Stimulated activated CD4-positive, alpha-beta T cell treated with anti-CD3 and anti-CD28 coated beads, Interleukin-15, amount 100 ng/mL, for 24 hours (primary cell): ENCODE measurements at places on chromosomes 2 and 18.
A peak's percentile ranks its signal among the peaks of the same experiment; 100 is the strongest.

GRCh38 chr2:174606336-174606735 lies 8.7 kb upstream of the WIPF1 start:
- peak; percentile 61 for DNase-seq

- DNase-seq = no peak
Measured at GRCh38 chr18:75053028-75053629, 155.8 kb downstream of the PTGR3 start.

DNA sequence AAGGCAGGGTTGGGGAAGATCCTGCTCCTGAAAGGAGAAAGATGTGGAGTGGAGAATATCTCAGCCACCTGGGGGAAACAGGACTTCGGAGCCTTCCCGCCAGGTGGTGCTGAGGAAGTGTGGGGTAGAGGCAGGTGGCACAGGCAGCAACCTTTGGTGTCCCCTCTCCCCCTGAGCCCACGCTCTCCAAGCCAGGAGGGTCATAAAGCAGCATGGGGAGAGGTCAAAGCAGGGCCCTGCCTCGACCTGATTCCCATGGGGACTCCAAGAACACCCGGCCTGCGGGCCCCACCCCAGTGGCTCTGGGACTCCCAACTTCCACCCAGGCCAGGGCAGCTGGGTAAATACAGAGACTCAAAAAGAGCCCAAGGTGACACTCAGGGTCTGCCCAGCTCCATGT lies 54.3 kb upstream of the SLC66A3 start:
- DNase-seq = no peak

GRCh38 chr18:58649966-58650816 lies 21.1 kb upstream of the MALT1 start:
- DNase-seq = peak; percentile 38

DNA sequence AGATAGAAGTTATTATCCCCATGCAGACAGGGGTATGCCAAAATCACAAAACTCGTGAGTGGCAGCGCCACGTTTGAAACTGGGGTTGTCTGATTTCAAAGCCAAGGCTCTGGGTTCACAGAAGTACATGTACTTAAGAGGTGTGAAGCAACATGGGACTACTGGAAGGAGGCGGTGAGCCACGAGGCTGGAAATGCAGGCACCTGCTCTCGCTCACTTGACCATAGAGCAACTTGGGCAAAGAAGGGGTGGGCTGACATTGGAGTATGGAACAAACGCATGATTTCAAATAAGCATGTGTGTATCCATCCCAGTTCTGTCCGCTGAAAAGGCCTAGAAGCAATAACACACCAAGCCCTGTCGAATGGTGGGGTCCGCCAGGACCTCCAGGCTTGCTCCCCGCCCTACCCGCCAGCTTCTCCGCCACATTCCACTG lies 593 bp upstream of the ACTR2 start:
- DNase-seq = no peak

DNA sequence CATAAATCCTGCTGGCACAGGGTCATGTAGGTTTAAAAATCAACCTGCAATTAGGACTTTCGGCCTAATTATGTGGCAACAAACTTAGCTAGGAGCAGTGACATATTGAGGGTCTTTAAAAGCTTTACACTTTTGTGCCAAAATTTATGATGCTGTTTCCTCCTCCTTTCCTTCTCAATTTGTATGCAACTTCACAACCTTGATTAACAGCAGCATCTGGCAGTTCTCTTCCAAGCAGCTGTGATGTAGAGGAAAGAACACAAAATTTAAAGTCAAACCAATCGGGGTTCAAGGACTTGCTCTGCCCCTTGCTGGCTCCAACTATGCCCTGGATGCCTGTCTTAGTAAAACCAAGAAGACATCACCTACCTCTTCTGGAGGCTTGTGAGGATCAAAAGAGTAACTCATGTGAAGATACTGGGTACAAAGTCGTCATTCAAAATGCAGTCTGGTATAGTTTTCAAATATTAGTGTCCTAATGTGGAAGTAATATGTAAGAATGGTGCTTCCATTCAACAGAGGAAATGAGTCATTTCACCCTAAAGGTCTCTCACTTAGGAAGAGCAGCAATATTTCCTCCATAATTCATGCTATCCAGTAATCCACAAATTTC lies 94.7 kb downstream of the ANKRD44 start:
- no peak for DNase-seq

- no peak for DNase-seq
Measured at GRCh38 chr2:24597181-24597870, 106.3 kb downstream of the NCOA1 start.

GRCh38 chr2:130966775-130967490 lies 126.3 kb downstream of the FAM168B start:
- no peak for DNase-seq

DNA sequence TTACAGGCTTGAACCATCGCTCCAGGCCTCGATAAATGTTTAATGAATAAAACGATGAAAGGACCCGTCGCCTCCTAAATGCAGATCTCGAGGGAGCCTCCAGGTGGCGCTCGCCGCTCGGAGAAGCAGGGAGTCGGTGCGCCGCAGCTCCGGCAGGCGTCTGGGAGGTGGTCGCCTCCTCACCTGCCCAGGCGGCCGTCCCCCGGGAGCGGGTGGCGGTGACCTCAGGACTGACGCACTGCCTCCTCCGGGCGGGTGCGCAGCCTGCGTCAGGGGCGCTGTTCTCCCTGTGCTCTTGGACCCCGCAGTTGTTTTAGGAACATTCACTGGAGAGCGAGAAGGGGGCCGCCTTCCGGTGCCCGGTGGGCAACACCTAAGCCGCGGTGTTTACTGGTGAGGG lies 38.6 kb upstream of the POLE4 start:
- peak; percentile 79 for DNase-seq

GRCh38 chr2:133608291-133608690 lies 40.0 kb upstream of the NCKAP5 start:
- no peak for DNase-seq

DNA sequence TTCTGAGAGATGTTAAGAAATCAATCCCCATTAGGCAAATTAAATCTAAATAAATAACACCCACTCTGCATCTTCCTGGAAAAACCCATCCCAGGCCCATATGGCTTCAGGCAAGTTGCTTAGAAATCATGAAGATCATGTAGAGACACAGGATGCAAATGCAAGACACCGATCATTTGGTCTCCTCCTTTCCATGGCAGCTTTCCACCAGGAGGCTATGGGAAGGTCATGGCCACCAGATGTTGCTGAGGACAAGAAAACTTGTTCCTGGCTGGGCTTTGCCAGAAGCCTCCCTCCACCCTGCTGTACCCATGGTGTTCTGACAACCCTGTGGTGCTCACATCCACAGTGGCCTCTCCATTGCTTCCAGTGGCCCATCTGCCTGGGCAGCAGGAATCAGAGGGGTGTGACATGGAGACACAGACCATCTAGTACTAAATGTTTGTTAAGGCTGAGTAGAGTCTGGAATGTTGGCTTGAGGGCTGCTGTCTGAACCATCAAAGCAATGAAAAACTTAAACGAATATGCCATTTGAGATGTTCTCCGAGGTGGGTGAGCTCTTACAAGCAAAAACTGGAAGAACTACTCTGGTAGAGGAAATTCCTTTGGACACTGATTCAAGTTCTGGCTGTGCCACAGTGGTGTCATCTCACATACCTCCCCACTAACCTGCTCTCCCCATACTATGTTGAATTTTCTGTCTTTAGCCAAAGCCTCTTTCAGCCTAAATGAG lies 293.2 kb downstream of the TNS1 start:
- DNase-seq = no peak

GRCh38 chr2:57759131-57759530 lies 287.5 kb upstream of the VRK2 start:
- no peak for DNase-seq

DNA sequence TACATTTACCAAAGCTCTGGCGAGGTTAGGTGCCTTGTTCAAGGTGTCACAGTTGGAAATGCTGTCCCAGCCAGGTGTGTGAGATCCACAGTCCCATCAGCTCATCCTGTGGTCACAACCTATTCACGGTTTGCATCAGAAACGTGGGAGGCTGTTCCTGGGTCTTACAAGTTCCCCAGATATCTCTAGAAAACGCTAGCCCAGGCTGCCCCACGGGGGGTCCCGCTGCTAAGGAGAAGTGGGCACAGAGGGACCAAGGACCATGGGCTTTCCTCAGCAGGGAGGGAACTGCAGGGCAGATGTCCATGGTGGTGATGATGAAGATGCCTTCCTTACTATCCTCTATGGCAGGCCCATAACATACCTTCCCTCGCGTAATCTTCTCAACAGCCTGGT lies 649 bp downstream of the FECH start:
- peak; percentile 30 for DNase-seq

- DNase-seq = no peak
Measured at GRCh38 chr2:45769854-45770576, 118.5 kb downstream of the PRKCE start.

DNA sequence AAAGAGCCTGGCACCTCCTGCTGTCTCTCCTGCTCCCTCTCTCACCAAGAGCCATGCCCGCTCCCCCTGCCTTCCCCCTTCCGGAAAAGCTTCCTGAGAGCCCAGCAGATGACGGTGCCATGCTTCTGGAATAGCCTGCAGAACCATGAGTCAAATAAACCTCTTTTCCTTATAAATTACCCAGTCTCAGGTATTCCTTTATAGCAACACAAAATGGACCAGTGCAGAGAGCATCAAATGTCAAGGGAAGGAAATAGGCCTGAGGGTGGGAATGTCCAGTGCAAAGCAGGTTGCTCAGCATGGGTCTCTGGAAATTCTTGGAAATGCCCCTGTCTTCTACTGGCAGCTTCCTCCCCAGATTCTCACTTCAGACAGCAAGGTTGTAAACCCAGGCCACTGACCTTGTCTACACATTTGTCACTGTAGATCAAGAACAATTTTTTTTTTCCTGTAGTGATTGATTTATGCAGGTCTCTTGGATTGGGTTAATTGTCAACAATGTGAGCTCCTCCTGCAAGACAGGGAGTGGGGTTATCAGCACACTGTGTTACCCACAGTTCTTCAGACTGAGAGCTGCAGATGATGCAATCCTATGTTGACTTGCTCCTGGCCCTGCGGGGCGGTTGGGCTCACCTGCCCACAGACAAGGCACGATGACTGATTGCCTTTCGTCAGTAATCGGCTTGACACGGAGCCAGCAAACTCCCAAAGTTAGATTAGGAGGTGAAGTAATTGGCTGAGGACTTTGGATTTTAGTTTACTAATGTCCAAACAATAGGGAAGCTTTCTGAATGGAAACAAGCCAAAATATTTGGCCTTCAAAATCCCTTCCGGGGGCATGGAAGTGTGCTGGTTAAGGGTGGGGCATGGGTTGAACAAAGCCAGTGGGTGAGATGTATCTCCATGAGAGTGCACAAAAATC lies 5.4 kb upstream of the BOD1L2 start:
- no peak for DNase-seq

DNA sequence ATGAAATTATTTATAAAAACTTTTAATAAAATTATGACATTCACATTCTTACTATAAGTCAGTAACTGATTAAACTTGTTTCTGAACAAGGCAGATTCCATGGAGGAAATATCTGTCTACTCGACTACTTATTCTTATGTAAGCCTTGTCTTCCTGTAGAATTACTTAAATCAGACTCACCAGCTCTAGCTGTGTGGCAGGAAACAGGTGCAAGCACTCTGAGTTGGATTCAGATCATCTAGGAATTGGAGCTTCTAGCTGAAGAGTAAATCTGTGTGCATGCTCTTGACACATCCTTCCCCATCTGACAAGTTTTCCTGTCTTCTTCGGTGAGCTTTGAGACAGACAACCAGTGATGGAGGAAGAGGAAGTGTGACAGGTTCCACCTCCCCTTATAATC lies 284.7 kb downstream of the TRIB2 start:
- DNase-seq = no peak

- DNase-seq = no peak
Measured at GRCh38 chr2:165196411-165196810, 7.4 kb downstream of the SCN3A start.

DNA sequence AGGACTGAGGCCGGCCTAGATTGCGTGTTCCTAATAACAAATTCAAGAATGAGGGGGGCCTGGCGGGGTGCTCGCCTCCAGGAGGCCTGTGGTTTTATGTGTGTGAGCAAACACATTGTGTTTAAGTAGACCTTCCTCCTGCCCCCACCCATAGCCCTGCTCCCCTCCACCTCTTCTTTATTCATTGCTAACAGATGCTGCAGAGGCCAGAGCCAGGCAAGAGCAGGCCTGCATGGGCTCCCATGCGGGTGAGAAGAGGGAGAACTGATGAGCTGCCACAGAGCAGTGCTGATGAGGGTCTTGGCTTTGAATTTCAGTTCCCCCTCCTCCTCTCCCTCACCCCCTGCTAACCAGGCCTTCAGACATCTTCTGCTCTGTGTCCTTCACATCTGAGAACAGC lies 154.6 kb downstream of the OSR1 start:
- no peak for DNase-seq

GRCh38 chr2:201273330-201273983 lies 13.1 kb downstream of the CASP8 start:
- DNase-seq = no peak

DNA sequence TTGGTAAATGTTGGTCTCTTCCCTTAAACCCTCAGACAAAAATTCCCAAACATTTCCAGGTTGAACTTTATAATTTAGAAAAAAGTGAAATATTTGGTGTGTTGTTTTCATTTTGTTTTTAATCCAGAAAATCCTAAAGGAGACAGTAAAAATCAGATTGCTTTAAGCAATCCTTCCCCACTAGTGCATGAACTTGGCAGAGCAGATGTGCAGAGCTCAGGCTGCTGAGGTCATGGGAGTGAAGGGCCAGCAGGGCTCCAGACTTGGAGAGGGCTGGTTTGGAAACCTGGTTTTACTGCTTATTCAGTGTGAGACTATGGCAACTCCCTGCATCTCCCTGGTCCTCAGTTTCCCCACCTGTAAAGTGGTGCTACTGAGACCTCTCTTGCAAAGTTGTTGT lies 66.7 kb upstream of the TEX51 start:
- no peak for DNase-seq

GRCh38 chr18:69934601-69935265 lies 12.9 kb downstream of the CD226 start:
- no peak for DNase-seq
